Fibroblast of skin of left biceps (primary cell): ENCODE measurements at places on chromosomes 7 and 10.

- no peak for DNase-seq
Measured at GRCh38 chr10:100802607-100803006, 57.2 kb downstream of the PAX2 start.

GRCh38 chr7:130273081-130273932, 6.6 kb downstream of the CPA2 start:
- peak; percentile 65 for DNase-seq

DNA sequence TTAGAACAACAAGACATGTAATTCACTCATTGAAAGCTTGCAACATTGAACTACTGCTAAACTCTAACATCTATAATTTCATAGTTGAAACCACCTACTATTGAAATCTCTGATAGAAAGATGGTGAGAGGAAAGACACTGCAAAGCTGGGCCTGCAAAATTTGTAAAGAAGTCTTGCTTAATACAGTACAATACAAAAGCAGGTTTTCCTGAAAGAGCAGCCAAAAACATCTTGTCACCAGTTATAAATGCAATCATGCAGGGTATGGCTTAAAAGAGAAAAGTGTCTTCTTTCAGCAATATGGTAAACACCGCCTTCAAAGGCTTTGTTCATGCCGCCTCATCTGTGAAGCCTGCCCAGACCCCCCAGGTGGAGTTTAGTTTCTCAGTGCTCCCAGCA, 109.2 kb downstream of the ANK3 start:
- no peak for DNase-seq

- DNase-seq: no peak
Measured at GRCh38 chr7:4168541-4168940, 513.6 kb upstream of the FOXK1 start.

DNA sequence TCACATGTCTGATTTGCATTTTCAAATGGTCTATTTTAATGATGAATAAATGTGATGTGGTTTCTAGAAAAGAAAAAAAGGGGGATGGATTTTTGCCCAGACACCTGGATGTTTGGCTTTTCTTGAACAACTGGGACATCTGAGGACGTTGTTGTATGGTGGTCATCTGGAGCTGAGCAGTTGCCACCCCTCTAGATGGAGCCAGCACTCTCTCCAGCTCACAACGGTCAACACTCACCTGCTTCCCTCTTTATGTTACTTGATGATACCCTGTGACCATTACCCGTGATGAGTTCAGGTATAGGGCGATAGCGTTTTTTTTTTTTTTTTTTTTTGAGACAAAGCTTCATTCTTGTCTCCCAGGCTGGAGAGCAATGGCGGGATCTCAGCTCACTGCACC, 30.1 kb upstream of the PAXIP1 start:
- no peak for DNase-seq

DNA sequence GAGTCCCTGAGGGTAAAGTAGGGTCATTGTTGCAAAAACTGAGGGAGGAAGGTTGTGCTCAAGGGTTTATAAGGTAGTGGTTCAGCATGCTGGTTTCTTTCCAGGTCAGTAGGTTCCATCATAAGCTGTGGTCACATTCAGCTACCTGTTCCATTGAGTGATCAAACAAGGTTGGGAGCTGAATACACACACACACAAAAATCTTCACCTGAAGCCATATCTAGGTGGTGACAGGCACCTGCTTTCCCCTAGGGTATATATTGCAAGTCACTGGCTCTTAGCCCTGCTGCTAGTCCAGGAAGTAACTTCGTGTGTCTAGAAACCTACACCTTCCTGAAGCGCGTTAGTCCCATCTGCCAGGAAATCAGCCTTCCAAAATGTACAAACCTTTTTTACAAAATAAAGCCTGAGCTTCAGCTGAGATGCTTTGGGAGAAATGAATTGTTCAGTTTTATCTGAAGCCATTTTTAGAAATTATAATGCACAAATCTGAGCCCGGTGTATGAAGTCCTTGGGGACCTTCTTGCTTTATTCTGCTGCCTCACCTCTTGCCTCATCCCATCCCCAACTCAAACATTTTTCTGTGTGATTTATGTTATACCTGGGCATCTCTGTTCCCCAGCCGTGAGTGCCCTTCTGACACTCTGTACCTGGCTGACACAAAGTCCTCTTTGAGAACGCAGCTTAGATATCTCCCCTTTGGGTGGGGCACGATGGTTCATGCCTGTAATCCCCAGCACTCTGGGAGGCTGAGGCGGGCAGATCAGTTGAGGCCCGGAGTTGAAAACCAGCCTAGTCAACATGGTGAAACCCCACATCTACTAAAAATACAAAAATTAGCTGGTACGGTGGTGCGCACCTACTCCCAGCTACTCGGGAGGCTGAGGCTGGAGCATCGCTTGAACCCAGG, 10.6 kb upstream of the LAMTOR4 start:
- DNase-seq: no peak

- no peak for DNase-seq
Measured at GRCh38 chr7:45390731-45391130, 183.4 kb upstream of the ADCY1 start.

DNA sequence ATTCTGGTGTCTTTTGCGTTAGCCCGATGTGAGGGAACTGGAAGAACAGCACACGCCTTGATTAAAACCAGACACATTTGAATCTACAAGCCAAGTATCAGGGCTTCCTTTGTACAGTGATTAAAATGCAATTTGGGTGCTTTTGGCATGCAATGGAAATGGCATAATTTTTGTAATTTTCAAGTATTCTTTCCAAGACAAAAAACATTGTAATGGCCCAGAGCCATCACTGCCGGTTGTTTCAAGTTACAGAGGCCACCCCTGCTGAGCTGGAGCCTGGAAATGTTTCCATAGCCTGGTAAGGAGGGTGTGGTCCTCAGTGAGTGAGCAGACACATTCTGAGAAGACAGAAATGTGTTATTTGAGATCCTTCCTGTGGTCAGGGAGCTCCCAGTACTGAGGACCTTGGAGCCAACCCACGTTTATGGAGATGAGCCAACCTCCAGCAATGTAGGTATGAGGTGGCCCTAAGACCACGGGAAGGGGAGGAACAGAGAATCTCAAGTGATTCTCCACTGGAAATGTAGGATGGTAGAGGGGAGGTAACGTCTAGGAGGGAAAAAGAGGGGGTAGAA, 20.9 kb downstream of the TEX36 start:
- peak; percentile 89 for DNase-seq

DNA sequence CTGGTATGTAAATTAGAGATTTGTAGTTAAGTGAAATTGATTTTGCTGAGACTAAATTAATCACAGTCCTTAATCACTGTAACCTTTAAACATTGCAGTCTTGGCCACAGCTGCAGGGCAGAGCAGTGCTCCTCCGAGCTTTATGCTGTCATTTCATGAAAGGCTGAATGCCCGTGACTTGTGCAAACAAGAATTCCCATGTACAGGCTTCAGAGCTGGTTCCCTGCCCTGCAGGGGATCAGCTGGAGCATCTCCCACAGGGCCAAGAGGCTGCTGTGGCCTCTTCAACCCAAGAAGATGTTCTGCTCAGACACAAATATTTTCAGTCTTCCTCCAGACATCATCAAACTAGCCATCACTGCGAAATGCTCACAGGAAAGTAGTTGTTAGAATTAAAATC, 419.1 kb downstream of the AUTS2 start:
- no peak for DNase-seq

DNA sequence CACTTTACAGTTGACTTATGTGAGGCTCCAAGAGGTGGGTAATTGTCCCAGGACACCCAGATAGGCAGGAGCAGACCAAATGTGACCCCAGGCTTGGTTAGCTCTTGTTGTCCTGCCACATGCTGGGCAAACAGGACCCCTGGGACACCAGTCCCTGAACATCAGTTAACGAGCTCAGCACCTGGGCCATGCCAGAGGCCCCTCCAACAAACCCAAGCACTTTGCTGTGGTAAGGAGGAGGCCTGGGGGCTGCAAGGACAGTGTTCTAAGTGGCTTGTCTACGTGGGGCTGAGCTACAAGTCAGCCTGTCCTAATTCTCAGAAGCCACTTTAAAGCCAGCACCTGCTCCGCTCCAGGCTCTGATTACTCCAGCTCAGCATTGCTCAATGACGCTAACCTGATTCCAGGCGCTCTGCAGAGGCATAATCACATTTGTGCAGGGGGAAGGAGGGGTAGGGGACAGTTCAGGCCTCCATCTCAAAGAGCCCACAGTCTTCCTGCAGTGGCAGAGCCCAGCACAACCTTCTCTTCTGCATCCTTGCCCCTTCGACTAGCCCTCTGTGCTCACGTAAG, 57.2 kb downstream of the DDC start:
- no peak for DNase-seq

DNA sequence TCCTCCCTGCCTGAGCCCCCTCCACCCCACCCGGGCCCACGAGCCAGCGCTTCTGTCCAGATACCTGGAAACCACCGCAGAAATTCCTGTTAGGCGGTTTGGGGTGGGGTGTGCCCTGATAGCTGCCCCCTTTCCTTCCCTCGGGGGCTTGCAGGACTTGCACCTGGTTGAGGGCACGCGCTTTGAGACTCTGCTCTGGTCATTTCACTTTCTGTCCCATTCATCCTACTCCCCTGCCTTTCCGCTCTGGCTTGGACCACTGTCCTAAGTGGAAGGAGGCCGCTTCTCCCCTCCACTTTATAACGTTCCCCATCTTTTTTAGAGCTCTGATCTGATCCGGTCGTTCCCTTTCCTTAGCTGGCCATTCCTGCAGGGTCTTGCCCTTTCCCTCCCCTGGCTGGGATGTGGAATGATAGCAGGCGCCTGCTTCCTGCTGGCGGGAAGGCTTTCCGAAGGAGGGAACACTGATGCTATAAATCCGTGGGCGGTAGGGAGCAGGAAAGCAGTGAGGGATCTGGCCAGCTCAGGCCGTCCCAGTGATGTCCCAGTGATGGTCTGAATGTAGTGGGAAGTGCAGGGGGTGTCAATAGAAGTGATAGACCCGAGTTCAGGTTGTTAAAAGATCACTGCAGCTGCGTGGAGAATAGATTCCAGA, 852 bp upstream of the PRKAR1B start:
- no peak for DNase-seq

GRCh38 chr10:129057856-129058663, 409.0 kb upstream of the MGMT start:
- DNase-seq: no peak

- DNase-seq: no peak
Measured at GRCh38 chr7:70660819-70661191, 471.1 kb upstream of the GALNT17 start.

GRCh38 chr7:14691034-14691433, 211.5 kb downstream of the DGKB start:
- DNase-seq: no peak

- no peak for DNase-seq
Measured at GRCh38 chr10:34780818-34781380, 34.2 kb downstream of the PARD3 start.

DNA sequence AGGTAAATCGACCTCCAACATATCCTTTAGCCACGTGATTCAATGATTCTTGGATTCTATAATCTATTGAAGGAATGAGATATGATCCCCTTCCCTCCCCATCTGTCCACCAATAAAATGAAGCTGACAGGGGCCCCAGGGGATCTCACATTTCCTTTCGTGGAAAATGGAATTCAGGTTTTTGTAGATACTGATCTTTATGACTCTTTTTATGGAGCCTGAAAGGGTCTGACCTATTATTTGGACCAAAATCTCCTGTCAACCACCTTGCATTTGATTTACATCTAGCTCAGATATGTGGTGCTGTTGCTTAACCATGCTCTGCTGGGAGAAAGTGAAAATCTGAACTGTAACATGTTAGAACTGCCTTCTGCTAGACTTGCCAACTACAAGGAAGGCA, 234.0 kb upstream of the CXCL12 start:
- DNase-seq: no peak

DNA sequence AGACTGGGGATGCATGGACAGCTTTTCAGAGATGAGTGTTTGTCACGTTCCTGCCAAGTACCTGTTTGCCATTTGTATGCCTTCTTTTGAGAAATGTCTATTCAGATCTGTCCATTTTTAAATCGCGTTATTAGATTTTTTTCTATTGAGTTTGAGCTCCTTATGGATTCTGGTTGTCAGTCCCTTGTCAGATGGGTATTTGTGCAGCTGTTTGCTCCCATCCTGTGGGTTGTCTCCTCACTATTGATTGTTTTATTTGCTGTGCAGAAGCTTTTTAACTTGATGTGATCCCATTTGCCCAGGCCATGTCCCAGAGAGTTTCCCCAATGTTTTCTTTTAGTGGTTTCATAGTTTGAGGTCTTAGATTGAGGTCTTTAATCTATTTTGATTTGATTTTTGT, 5.5 kb upstream of the PRKAR1B start:
- no peak for DNase-seq

- DNase-seq: no peak
Measured at GRCh38 chr10:72015841-72016240, 51.6 kb downstream of the CHST3 start.

GRCh38 chr10:48448796-48449195, 142.3 kb downstream of the MAPK8 start:
- no peak for DNase-seq

DNA sequence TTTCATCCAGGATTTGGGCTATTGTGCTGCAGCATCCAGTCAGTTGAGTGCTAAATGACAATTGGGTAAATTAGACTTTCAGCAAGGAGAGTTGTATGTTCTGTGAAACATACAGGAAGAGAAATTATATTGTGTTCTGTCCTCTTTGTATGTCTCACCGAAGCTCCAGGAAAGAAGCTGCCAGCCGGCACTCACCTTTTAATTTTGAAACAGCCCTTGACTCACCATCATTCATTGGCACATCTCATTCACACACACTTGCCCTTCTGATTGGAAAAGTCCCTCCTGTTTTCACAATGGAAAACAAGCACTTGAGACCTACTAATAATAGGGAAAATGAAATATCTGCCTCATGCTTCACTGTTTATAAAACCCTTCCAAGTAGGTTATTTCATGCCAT, 495.6 kb downstream of the RPS24 start:
- no peak for DNase-seq

DNA sequence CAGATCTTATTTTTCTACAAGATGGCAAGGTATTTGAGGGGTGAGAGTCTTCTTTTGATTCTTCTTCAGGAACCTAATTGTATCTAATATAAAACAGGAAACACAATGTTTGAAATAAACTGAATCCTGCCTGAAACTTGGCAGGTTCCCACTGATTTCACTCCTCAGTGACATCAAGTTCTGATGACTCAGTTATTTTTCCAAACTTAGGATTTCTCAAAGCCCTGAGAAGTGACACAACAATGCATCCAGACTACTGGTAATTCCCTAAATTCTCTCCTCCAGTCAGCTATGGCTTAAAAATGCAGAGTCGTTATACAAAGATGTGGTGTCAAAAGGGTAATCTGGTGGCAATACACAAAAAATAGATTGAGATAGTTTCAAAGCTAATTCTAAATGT, 80.9 kb downstream of the ABLIM1 start:
- peak; percentile 48 for DNase-seq
